Stimulated activated CD4-positive, alpha-beta T cell treated with anti-CD3 and anti-CD28 coated beads, Interleukin-1b, Interleukin-23, amount 100 ng/mL, for 1 hour (primary cell): ENCODE measurements at places on chromosomes 7 and 10.

DNA sequence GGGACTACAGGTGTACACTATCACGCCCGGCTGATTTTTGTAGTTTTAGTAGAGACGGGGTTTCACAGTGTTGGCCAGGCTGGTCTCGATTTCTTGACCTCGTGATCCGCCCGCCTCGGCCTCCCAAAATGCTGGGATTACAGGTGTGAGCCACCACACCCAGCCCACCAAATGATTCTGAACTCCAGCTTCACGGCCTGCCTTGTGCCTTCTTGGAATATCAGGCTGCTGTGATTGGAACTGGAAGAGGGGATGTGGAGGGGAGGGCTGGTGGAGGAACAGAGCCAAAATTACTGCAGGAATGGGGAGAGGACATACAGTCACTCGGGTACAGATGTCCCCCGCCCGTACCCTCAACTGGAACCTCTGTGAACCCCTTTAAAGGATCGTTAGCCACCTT is 268.4 kb downstream of the ACTR3B start:
- no peak for DNase-seq

- DNase-seq: no peak
Measured at GRCh38 chr10:101290431-101290830, 61.2 kb upstream of the LBX1 start.

- no peak for DNase-seq
Measured at GRCh38 chr10:28296023-28296422, 6.8 kb downstream of the MPP7 start.

GRCh38 chr10:28298951-28299350 is 3.9 kb downstream of the MPP7 start:
- no peak for DNase-seq

- DNase-seq: no peak
Measured at GRCh38 chr7:27689591-27690164, 27.0 kb upstream of the HIBADH start.

DNA sequence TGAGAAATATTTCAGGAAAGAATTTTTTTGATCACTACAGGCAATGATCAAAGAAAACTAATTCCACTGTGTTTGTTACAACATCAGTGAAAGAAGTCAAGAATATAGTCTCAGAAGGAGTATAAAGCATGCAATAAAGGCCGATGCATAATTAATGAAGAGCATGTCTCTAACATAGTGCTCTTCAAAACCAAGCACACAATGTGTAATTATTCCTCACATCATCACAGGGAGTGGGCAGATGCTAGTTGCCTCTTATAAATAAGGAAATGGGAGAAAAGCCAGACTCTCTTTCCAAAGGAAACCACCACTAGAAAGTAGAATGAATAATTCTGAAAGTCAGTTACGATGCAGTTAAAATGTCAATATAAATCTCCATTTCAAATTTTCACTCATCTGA is 220.1 kb downstream of the TEX36 start:
- no peak for DNase-seq

DNA sequence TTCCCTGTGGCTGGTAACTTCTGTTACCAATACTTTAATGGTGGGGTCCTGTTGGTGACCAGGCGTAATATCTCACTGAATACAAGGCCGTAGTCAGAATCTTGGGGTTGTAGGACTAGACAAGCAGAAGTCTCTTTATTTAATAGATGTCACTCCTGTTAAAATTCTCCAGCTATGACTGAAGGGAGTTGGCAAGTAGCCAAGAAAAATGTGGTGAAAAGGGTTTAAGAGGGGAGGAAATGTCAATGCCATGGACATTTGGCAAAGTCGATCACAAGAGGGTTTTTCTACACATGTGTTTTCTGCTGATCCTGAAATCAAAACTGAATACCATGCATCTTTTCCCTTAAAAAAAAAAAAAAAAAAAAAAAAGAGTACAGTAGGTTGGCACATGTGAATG is 533.5 kb downstream of the AUTS2 start:
- no peak for DNase-seq

DNA sequence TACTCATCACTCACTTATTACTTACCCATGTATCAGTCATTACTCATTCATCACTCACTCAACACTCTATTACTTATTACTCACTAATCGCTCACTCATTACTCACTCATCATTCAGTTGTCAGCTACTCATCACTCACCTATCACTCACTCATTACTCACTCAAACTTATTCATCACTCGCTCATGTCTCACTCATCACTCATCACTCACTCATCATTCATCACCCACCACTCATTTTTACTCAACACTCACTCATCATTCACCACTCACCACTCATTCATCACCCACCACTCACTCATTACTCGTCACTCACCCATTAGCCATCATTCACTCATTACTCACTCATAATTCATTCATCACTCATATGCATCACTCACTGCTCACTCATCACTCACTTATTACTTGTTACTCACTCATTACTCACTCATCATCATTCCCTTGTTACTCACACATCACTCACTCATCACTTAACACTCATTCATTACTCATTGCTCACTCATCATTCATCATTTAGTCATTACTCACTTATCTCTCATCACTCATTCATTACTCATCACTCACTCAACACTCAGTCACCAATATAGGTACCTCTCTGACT is 237.9 kb downstream of the ADARB2 start:
- no peak for DNase-seq
